Tibial artery (tissue), 4 donors: ENCODE measurements at places on chromosomes 13 and 19.
A peak's percentile ranks its signal among the peaks of the same experiment; 100 is the strongest.

- peak; percentile 7 for DNase-seq
Measured at GRCh38 chr13:113596321-113597200, 12.0 kb downstream of the TFDP1 start.

- DNase-seq = no peak
Measured at GRCh38 chr13:42106998-42107397, 58.5 kb downstream of the DGKH start.

DNA sequence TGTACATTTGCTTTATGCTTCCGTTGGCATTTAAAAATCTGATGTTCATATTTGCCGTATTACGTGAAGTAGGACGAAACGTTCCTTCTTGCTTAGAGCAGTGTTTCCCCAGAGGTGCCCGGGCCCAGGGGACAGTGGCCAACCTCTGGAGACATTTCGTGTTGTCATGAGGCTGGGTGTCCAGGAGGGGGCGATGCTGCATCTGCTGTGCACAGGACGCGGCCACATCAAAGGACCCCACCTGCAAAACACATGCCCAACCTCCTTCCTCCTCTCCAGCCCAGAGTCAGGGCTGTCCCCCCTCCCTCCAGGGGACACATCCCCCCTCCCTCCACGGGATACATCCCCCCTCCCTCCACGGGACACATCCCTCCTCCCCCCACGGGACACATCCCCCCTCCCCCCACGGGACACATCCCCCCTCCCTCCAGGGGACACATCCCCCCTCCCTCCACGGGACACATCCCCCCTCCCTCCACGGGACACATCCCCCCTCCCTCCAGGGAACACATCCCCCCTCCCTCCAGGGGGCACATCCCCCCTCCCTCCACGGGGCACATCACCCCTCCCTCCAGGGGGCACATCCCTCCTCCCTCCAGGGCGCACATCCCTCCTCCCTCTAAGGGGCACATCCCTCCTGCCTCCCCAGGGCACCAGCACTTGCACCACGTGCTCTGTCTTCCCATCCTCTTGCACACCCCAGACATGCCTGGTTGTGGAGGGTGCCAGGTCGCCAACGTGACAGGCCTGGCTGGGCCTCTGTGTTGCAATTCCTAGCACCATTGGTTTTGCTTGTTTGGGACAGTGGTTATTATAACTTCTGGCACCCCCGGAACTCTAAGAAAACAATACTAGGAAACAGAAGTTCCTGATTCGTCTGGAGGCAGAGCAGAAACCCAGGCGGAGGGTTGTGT, 46.7 kb downstream of the GAS6 start:
- peak; percentile 95 for DNase-seq

- no peak for DNase-seq
Measured at GRCh38 chr13:75418997-75419396, 63.0 kb downstream of the TBC1D4 start.

DNA sequence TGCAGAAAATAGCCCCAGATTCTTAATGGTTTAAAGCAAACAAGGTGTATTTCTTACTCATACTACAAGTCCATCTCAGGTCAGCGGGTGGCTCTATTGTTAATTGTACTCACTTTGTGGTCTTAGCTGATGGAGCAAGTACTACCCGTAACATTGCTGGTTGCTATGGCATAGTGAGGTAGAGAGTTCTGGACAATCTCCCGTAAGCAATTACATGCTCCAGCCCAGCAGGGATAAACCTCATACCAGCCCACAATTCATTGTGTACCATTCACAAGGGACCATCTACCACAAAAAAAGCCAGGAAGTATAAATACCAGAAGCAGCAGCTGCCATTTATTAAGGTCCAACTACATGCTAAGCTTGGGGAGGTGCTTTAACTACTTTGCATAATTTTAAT, 167.1 kb downstream of the PCDH9 start:
- DNase-seq = no peak

DNA sequence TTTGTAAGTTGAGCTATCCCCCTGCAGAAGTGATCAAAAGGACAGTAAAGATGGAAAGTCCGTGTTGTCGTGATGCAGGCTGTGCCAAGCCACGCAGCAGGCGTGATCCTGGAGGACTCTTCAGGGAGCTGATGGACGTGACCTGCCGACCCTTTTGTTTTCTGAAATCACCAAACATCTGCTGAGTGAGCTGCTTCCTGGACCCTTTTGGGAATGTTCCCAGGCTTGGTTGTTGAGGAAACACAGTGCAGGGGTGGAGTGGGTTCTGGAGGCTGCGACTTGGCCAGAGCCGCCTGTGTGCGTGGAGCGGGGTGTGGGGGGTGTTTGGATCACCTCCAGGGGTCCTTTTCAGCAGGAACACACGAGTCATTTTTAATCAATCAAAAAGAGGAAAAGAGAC, 15.4 kb upstream of the CPAMD8 start:
- DNase-seq = no peak

GRCh38 chr13:73995736-73996135, 138.5 kb downstream of the KLF12 start:
- DNase-seq = no peak

- DNase-seq = no peak
Measured at GRCh38 chr13:32019612-32020233, 11.9 kb upstream of the FRY start.

- no peak for DNase-seq
Measured at GRCh38 chr13:25112695-25113255, 16.8 kb downstream of the PABPC3 start.

DNA sequence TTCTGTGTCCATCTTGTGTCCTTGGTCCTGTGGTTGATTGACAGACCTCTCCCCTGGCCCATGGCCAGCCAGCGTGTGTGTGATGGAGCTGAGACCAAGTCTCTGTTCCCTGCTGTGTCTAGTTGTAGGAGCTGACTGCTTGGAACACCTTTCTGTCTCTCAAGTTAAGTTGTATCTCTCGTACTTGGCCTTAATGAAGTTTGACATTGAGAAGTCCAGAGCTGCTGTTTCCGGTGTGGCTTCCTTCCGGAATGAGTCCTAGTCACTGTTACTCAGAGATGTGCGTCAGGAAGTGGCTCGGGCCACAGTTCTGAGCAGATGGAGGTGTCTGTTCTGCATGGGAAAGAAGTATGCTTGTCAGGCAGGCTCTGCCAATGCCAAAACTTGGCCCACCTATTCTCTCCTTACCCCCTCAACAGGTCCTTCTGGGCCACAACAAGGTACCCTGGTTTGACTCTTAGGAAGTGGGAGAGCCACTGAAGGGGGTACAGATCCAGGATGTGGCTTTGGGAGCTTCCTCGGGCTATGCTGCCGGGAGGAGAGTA, 54.3 kb downstream of the GATAD2A start:
- no peak for DNase-seq

- DNase-seq = no peak
Measured at GRCh38 chr19:4711211-4711610, 12.4 kb downstream of the DPP9 start.

- DNase-seq = no peak
Measured at GRCh38 chr13:41494202-41494601, 36.9 kb downstream of the RGCC start.

GRCh38 chr19:41886761-41887710, 4.1 kb downstream of the ARHGEF1 start:
- no peak for DNase-seq

DNA sequence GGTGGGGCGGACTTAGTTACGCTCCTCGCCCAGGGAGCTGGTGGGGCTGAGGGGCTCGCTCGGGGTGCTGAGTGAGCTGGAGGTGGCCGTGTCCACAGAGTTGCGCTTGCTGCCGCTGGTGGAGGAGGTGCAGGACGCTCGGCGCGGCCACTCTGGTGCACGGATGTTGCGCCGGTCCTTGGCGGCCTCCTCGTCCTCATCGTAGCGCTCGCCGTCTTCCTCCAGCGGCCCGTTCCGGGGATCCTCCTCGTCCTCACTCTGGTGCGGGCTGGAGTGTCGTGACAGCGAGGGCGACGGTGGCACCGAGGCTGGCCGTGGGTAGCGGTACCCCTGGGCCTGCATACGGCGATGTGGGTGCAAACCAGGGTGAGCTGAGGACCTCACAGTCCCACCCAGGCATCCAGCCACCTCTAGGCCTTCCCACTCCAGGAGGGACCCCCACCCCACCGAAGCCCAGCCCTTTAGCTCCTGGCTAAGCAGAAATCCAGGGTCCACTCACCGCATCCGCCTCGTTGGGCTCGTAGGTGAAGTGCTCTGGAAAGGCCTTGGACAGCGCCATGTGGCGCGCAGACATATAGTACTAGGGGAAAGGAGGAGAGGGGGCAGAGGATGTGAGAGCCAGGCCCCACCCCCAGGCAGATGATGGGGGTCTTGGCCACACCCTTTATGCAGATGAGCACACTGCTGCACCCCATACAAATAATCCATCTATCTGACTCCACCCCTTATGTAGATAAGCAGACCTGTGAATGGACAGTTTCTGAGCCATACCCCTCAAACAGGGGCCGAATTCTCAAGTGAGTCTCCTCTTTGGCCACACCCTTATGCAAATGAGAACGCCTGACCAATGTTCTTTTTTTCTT, 4.4 kb downstream of the FTL start:
- DNase-seq = no peak

GRCh38 chr13:36834299-36834698, 15.3 kb downstream of the RFXAP start:
- DNase-seq = no peak

DNA sequence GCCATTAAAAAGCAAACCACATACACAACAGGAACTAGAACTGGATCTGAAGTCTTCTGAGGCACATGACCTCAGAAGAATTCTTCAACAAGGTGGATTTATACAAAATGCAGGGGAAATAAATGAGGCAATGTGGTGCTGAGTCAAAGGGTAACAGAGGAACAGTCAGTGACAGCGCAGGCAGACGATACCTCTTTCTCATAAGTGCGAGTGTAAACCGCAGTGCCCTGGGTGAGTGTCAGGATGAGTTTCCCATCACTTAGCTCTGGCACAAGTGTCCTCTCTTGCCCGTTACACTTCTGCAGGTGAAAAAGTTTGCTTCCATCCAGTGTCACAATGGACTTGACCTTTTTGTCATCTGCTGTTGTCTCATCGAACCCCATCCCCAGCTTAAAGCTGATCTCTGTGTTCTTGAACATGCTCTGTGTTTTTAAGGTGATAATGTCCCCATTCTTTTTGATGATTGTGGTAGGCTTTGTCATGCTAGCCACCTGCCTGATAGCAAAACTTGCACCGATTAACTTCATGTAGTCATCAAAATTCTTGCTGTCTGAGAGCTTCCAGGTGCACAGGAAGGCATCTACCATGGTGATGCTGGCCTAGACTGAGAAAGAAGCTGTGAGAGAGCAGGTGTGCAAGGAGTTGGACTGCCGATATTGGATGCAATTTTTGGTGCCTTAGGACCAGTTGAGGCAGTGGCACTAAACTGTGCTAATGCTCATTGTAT, 97.3 kb downstream of the AKAP11 start:
- no peak for DNase-seq

DNA sequence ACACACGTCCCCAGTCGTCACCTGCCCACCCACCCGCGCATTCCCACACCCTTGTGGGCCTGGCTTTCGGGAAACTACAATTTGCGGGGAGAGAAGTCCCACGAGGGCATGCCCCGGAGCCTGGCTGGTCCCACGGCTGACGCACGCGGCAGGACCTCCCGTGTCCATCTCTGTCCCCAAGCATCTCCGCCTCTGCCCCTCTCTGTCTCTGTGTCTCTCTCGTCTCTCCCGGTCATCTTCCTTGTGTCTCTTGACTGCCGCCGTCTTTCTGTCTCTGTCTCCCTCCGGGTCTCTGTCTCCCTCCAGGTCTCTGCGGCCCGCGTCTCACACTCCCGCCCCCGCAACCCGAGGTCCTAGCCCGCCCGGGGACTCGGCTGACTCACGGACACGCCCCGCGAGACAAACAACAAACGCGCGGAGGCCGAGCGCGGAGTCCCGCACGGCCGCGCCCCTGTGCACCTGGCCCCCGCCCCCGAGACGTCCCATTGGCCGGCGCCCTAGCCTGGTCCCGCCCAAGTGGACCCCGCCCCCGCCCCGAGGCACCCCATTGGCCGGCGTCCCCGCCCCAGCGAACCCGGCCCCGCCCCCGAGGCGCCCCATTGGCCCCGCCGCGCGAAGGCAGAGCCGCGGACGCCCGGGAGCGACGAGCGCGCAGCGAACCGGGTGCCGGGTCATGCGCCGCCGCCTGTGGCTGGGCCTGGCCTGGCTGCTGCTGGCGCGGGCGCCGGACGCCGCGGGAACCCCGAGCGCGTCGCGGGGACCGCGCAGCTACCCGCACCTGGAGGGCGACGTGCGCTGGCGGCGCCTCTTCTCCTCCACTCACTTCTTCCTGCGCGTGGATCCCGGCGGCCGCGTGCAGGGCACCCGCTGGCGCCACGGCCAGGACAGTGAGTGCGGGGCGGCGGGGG, at the start of gene FGF22:
Gene FGF22, plus strand, starts transcription at position 627 of the 908 bp plus-strand sequence. Its CDS starts 47 bp downstream, at position 674.
- peak; percentile 92 for DNase-seq

DNA sequence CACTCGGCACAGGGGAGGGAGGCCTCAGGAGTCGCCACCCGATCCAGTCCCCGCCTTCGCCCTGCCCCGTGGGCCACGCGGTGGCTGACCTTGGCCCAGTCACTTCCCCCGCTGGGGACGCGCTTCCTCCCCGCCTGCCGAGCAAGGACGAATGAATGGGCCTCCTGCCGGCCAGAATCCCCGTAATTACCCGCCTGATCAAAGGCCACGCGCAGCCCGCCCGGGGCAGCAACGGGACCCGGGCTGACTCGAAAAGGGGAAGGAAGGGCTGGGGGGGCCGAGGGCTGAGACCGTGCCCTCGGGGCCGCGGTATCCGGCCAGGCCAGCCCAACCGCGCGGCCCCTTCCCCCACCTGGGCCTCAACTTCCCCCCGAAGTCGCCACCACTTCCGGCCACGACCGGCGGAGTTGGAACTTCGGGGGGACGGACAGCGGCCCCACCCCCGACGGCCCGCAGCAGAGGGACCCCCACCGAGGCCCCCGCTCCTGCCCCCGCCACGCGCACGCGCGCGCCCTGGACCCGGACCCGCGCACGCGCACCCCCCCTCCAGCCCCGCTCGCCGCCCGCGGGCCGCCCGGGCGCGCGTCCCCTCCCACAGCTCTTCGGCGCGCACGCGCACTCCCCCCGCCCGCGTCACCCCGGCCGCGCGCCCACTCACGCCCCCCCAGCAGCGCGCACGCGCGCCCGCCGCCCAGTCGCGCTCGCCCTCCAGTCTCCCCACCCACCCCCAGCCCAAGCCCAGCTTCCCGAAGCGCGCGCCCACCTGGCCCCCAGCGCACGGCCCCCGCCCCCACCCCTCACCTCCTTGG, 520 bp downstream of the ZNF787 start:
- DNase-seq = peak; percentile 83
